ENCODE measurements at places on chromosomes 4 and X.

- peak; percentile 73 for DNase-seq
Observed at GRCh38 chr4:22385611-22386011, 130.3 kb downstream of the ADGRA3 start.

DNA sequence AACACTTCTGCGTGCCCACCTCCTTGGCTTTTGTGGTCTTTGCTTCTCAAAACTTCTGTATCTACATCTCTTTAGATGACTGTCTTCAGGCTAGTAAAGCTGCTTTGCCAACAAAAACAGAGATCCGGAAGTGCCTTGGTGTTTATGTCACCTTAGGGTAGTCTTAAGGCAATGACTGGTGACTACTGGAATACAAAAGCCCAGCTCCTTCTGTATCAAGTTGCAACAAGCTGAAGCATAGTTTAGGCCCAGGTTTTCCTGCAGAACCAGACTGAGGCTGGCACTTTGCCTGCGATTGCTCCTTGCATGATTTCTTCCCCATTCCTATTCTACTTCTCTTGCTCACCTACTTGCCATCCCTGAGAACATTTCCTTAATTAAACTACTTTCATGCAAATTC lies 333.8 kb downstream of the DMD start:
- DNase-seq: no peak

GRCh38 chr4:16032396-16032770 lies 51.4 kb downstream of the PROM1 start:
- DNase-seq: no peak

- DNase-seq: peak; percentile 23
Observed at GRCh38 chrX:74925225-74926088, at the start of gene NEXMIF. Gene NEXMIF, minus strand, starts transcription at chrX:74925452.

GRCh38 chrX:118252967-118253366 lies 92.9 kb upstream of the WDR44 start:
- DNase-seq: no peak

DNA sequence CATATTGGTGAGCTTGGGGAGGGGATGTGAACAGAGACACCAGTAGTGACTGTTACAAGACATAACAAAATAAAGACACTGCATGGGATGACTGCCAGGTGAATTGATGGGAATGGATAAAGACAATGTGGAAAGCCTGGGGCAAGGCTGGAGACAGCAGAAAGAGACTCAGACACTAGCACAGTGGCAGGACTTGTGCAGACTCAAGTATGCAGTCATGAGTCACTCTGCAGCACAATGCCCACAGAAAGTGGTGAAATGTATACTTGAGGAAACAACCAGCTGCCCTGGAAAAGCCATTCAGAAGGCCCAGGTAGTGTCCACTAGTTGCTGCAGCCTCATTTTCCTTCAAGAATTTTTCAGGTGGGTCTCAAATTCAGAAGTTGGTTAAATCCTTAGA lies 452.3 kb downstream of the MID1IP1 start:
- DNase-seq: peak; percentile 0

GRCh38 chrX:10101269-10101668 lies 55.5 kb upstream of the CLCN4 start:
- peak; percentile 58 for DNase-seq

GRCh38 chr4:102525504-102525903 lies 24.3 kb downstream of the NFKB1 start:
- DNase-seq: no peak

DNA sequence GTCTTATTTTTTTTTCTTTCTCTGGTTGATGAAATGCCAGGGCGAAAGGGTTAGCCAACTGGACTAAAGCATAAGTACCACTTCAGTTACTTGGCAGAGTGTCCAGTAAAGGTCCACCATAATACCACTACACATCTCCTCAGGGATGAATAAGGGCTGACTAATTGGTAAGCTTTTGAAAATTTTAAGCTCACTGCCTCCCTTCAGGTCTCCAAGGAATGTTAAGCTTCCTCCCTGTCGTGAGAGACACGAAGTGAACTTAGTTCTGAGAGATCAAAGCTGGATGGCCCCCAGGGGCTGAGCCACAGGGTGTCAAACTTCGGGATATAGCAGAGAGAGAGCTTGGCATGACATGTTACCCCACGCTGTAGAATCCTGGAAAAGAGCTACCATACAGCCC lies 111.4 kb downstream of the VSIG4 start:
- no peak for DNase-seq

GRCh38 chrX:129227366-129227765 lies 295.9 kb downstream of the SMARCA1 start:
- no peak for DNase-seq

GRCh38 chrX:152725409-152725808 lies 8.1 kb downstream of the CSAG1 start:
- no peak for DNase-seq

DNA sequence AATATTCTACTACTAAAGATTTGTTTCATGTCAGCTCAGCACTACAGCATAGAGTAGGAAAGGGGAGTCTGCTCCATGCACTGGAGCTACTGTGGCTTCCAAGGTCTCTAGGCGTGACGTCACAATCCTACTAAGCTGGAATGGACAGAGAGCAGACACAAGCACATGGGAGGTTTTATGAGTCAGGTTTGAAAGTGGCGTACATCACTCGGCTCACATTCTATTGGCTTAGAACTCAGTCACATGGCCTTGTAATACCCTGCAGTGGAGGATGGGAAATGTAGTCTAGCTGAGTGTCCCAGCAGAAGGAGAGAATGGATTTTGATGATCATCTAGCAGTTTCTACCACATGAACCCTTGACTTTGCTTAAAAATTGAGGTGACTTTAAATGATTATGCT lies 624.8 kb upstream of the ATOH1 start:
- no peak for DNase-seq

- no peak for DNase-seq
Observed at GRCh38 chrX:27797575-27797974, 10.2 kb upstream of the MAGEB10 start.

- DNase-seq: no peak
Observed at GRCh38 chr4:146059151-146059550, 116.4 kb upstream of the LSM6 start.
